Central memory CD4-positive, alpha-beta T cell (primary cell): ENCODE measurements at places on chromosomes 5 and 9.

GRCh38 chr9:6414247-6414641, 1.2 kb downstream of the UHRF2 start:
- no peak for DNase-seq

DNA sequence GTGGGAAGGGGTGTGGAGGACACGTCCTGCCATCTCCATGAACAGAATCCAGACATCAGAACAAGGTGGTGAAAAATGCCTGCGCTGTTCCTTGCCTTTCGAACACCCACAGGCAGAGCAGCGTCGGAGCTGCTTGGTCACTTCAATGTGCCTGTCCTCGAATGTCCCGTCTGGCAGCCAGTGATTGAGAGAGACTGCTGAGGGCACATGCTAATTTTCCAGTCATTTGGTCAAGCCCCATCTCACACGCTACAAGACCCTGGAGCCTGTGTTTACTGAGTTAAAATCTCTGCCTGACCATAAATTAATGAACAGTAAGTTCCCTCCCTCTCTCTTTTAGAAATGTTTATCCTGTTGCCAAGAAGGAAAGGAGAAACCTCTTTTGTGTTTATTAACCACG, 149.3 kb downstream of the NTRK2 start:
- DNase-seq, result no peak

- DNase-seq, result peak; percentile 55
These were observed 8.4 kb downstream of the TGFBI start for GRCh38 chr5:136037001-136037705.

DNA sequence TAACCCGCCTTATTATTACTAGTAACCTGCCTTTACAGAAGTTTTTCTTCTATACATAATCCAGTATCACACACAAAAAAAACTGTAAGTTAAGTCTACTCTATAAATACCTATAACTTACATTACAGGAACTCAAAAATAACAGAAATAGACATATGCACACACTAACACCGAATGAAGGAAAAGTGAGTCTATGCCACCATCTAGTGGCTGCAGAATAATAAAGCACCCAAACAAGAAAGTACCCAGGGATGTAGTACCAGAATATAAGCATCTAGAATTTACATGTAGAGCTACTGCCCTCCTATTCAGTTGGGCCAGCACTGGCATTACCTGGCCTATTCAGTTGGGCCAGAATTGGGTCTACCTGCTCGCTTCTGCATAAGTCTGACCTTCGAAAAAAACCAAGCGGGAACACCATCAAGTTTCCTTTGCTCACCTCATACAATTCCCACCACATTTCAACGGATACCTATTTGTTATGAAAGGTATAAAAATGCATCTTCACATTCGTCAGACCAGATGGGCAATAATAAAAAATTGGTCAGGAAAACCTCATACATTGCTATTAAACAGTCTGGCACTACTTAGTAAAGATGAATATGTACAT, 4.0 kb upstream of the NIPSNAP3A start:
- DNase-seq, result peak; percentile 65

DNA sequence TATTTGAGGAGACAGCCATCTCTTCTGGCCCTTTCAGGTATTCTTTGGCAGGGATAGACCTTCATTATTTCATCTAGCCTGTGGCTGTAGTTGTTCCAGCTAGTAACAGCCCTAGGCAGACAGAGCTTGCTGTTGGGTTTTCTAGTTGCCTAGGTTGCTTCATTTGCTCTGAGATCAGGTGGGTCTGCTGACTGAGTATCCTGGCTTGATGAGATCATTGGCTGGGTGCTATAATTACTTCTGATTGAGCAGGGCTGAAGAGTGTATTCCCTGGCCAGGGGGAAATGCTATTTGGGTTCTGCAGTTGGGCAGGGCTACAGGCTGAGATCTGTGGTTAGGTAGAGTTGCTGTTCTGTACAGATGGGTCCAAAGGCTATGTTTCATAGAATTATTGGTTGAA, 456.1 kb downstream of the PSAT1 start:
- no peak for DNase-seq

DNA sequence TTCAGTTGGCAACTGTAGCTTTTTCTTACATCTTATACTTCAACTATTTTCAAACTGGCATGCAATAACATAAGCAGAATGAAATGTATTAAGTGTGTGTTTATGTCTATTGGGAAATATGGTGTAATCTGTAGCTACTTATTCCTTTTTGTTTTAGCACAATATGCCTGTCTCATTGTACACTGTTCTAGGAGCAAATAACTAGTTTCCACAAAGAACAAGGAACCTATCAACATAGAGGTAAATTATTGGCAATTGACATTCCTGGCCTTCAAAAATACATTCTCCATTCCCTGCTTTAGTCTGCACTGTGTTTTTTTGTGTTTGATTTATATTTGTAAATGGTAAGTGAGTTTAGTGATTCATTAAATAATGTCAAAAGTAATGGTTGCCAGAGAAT, 75.7 kb downstream of the FBXL7 start:
- no peak for DNase-seq

GRCh38 chr5:64900618-64901017, 131.9 kb downstream of the CWC27 start:
- no peak for DNase-seq

- DNase-seq, result no peak
These were observed 71.3 kb downstream of the PTPN3 start for GRCh38 chr9:109426626-109427402.

DNA sequence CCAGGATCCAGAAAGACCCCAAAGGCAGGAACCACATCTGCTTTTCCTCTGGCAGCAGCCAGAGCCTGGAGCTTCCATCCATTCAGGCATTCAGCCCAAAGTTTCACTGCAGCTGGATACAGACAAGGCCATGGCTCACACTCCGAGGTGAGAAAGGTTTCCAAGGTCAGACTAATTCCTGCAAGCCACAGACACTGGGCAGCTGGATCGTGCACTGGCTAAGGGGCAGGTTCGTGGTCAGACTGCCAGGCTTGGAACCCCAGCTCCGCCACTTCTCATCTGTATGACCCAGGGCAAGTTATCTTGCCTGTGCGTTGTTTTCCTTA, 36.9 kb downstream of the SPOCK1 start:
- no peak for DNase-seq

- DNase-seq, result no peak
These were observed 2.5 kb downstream of the EGFL7 start for GRCh38 chr9:136665111-136665703.

- no peak for DNase-seq
These were observed 170.9 kb downstream of the CTNND2 start for GRCh38 chr5:11733185-11733839.

DNA sequence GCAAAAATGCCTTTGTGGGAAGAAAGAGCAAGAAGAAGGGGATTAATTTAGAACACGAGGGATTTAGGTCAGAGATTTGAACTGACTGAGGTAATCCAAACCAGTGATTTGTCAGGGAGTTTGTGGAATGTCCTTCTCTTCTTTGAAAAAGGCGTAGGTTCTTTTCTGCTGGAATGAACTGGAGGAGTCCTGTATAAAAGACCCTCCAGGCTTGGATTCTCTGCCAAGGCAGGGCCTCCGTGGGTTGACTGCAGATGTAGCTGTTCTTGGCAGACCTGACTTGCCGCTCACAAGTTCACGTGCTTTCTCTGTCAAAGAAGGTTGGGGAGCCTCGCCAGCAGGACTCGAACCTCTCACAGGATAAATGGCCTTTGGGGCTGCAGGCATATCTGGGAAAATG, 62.8 kb upstream of the STC2 start:
- DNase-seq, result no peak

GRCh38 chr5:11878814-11879213, 25.4 kb downstream of the CTNND2 start:
- DNase-seq, result no peak

DNA sequence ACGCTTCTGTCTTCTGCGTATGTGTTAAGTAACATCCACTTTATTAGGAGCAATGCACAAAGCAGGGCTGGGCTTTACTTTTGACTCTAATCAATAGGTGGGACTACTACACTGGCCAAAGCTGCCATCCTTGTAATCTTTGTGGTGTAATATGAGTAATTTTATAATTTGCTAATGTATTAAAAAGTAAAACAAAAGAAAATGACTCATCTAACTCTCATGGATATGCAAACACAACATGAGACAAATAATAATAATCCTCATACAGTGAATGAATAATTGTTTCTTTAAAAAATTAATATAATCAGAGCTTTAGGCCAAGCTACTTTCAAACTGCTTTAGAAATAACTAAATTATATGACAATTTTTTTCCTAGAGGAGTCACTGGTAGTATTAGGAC, 90.7 kb downstream of the NR3C1 start:
- no peak for DNase-seq

GRCh38 chr9:8822667-8823025, 1023.1 kb upstream of the DMAC1 start:
- no peak for DNase-seq

DNA sequence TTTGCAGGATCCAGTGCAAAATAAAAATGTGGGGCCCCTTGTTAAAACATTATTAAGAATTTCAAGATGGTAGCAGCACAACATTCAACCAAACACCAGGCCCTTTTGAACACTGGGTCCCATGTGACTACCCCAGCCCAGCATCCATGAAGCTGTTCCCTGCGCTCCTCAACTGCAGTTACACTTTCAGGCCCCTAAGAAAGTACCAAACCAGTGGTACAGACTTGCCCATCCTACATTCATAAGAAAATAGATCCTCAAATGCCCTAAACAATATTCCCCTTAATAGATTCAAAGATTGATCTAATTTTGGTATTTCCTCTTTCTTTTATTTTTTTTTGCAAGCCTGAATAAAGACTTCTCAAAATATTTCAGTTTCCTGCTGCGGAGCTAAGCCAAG, 201.7 kb downstream of the EFNA5 start:
- DNase-seq, result no peak

- no peak for DNase-seq
These were observed 45.7 kb upstream of the PANK3 start for GRCh38 chr5:168624850-168625364.

DNA sequence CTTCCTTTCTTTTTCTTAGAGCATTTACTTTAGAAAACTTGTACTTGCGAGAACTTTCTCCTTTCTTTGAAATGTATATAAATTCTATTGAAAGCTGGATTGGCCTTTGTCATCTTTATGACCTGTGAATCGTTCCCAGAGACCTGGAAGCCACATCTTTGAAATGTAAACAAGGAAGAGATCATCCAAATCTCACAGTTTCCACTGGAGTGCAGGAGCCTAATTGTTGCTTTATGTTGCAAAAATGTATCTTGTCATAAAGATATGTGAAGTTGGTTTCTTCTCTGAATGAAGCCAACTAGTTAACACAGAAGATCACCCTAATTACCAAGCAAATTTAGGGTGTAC, 1101.8 kb downstream of the TAF11L14 start:
- DNase-seq, result no peak

DNA sequence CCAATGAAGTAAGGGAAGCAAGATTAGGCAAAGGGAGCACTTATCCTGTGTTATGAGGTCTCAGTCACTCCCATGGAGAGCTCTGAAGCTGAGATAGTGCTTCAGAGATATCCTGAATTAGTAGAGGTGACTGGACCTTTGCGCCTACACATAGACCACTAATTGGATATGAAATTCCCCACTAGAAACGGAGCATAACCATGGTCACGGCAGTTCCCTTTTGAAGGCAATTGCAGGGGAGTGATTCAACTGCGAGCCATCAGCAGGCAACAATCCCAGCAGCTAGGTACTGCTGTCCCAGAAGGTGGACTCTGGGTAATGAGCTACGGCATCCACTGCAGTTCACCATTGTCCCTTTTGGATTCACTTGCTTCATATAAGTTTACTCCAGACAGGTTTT, 267.7 kb upstream of the RASA1 start:
- DNase-seq, result no peak

DNA sequence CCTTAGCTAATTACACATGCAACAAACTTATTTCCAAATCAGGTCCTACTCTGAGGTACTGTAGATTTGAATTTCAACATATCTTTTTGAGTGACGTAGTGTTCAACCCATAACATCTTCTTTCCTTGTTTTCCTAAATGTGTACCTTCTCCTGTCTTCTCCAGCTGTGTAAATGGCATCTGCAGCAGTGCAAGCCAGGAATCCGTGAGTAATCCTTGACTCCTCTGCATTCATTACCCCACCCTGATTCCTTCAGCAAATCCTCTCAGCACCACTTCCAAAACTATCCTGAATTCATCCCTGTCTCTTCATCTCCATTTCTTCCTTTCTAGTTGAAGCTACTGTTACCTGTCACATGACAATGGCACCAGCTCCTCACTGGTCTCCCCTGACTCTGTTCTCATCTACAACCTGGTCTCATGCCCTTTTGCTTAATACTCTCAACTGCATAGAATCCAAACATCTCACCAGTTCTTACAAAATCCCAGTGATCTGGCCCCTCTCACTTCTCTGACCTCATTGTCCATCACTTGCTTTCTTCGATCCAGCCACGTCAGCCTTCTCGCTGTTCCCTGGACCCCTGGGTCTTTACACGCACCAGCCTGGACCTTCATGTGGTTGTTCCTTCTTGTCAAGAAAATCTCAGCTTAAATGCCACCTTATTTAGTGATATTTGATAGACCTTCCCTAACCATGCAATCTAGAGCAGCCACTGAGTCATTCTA, 14.6 kb upstream of the TRAF1 start:
- DNase-seq, result no peak

GRCh38 chr5:150600616-150601490, 39.6 kb upstream of the SYNPO start:
- DNase-seq, result no peak

GRCh38 chr5:53416144-53416738, 64.2 kb upstream of the FST start:
- DNase-seq, result no peak

GRCh38 chr5:56346044-56346710, 113.0 kb upstream of the ANKRD55 start:
- DNase-seq, result no peak

- no peak for DNase-seq
These were observed 71.0 kb downstream of the SH3PXD2B start for GRCh38 chr5:172383191-172383802.

GRCh38 chr5:154273028-154273617, 82.6 kb downstream of the GALNT10 start:
- DNase-seq, result peak; percentile 2

DNA sequence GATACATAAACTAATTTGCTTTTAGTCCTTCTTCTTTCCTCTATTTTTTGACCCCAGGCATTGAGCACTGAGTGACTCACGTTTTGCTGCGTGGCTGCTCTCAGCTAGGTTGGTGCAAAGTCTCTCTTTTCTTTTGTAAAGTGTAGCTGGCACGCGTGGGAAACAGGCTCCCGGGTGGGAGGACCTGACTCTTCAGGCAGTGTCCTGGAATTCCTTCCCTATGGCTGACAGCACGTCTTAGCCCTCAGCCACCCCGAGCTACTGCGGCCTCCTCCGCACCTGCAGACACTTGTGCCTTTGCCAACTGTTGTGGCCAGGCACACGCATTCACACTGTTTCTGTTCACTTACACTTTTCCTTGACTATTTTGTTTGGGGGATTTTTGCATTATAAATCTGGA, 877 bp upstream of the SCGB3A1 start:
- no peak for DNase-seq
